HTR-8/SVneo (cell line): ENCODE measurements at places on chromosomes 6 and 20.

DNA sequence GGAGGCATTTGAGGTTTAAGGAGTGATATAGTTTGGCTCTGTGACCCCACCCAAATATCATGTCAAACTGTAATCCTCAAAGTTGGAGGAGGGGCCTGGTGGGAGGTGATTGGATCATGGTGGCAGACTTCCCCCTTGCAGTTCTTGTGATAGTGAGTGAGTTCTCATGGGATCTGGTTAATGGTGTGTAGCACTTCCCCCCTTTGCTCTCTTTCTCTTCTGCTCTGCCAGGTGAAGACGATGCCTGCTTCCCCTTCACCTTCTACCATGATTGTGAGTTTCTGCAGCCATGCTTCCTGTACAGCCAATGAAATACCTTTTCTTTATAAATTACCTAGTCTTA lies 1.7 kb upstream of the HDDC2 start:
- DNase-seq = no peak

DNA sequence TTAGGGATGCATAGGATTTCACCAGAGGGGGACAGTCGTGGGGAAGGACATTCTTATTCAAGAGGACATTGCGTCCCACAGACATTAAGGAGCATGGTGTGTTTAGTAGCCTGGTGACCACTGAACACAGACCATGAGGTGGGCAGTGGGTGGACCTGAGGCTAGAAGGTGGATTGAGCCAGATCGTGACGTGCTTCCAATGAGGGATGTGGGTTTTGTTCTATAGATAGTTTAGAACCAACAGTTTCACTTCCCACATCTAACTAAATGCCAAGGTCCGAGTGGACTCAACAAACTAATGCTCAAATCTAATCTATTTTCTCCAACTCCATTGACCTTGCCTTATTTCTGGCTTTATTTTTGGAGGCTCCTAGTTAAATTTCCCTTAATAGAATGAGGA lies 58.5 kb downstream of the OGFRL1 start:
- DNase-seq = no peak

GRCh38 chr6:154161689-154162088 lies 122.6 kb downstream of the OPRM1 start:
- no peak for DNase-seq

DNA sequence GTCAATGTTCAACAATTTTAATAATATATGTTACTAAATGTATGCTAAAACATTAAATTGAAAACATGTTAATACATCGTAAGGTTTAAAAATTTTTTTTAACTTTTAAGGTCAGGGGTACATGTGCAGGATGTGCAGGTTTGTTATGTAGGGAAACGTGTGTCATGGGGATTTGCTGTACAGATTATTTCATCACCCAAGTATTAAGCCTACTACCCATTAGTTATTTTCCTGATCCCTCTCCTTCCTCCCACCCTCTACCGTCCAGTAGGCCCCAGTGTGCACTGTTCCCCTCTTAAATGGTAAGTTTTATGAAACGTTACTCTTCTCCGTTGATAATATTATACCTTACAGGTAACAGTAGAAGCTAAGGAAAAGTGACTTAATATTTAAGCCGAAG lies 15.8 kb downstream of the PDE7B start:
- no peak for DNase-seq

DNA sequence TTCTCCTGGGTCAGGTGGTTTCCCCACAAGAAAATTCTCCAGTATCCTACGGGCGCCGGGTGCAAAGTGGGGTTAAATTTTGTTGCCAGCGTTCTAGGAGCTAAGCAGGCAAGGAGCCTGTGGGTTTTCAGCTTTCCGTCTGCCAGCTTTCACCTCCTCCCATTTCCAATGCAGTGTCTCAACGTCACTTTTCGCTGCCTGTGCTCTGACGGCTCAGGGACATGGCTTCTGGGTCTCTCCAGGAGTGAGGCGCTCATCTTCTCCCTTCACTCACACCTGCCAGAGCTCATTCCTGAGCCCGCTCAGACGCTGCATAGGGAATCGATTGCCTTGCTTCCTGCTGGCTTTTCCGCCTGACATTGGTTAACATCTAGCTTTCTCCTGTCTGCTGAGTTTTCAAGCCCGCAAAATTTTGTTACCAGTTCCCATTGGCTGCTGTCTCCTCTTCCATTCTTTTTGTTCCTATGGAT lies 7.3 kb upstream of the NAA20 start:
- no peak for DNase-seq

DNA sequence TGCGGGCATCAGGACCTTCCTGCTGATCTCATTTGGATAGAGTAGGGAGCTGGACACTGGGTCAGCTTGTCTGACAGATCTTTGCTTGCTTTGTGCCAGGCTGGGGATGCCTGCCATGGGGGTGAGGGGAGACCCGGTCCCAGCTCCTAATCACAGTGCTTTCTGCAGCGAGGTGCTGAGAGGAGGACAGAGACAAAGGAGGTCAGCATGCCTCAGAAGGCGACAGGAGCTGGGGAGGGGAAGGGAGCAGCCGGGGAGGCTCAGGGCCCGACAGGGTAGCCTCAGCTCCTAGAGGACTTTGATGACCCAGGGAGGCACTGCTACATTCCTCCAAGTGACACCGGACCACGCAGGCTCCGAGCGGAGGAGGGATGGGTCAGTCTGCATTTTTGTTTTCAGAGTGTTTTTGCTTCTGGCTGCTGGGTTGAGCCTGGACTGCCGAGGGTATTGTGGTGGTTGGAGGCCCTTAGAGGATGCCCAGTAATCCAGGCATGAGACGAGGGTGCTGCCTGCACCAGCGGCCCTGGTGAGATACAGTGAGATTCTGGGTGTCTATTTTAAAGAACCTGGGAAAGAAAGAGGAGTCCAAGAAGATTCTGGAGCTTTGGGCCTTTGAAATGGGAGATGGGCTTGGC lies 7.8 kb downstream of the RBM38 start:
- DNase-seq = no peak

- no peak for DNase-seq
These were observed 83.6 kb downstream of the THBS2 start for GRCh38 chr6:169169941-169170582.

- no peak for DNase-seq
These were observed 14.2 kb downstream of the DNPH1 start for GRCh38 chr6:43215066-43215465.

- DNase-seq = no peak
These were observed 4.2 kb upstream of the ASXL1 start for GRCh38 chr20:32353848-32354496.

DNA sequence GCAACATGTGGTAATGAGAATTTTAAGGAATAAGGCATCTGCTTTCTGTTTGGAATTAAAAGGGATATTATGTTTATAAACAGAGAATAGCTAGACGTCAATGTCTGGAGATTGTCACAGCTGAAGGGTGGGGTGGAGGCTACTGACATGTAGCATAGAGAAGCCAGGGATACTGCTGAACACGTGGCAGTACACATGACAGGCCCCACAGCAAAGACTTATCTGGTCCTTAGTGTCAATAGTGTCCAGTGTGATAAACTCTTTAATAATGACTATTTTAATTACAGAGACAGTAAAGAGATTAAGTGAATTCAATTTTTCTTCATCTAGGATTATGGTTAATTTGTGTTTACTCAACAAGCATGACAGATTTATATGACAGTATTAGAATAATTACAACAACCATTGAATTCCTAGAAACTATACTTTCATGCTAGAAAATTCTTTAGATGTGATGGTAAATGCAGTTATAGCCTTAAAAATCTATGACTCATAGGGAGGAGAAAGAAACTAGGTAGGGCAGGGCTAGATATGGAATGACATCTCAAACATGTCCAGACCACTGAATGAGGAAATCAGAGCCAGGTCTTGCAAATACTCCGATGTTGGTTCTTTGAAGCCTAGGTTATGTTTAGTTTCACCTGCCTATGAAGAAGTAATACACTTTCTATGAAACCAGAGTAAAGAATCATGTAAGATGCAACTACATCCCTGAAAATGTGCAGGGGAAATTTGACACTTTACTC lies 399.5 kb downstream of the PHF3 start:
- peak; percentile 21 for DNase-seq

DNA sequence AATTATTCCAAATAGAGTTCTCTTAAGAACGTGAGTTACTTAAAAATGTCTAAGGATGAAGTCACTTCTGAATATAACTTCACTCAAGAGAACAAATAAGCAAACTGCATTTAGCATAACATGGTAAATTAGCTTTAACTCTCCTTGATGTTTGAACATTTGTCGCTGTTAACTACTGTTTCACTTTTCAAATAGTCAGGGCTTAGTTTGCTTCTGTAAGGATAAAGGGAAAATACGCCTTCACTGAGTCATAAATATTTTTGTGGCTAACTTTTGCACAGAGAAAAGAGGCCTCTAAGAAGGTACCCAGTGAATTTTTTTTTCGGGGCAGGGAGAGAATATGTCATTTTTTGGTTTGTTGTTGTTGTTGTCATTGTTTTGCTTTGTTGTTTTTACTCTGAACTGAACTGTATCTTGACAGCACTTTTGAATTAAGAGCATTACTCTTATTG lies 8.1 kb downstream of the PTPN1 start:
- DNase-seq = no peak

DNA sequence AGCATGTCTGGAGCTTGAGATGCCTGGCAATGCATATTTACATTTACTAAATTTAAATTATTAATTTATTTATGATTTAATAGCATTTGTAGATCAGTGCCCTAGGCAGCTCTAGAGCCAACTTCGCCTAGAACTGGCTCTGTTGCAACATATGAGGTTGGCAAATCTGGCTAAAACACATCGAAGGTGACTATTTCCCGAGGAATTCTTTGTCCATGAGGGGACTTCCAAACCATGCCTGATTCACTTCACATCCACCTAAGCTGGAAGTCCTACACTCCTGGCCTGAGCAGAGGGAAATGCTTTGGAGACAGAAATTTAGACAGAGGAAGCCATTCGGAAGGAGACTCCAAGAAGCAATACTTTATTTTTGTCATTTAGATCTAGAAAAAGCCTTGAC lies 211.0 kb upstream of the ARG1 start:
- no peak for DNase-seq

- no peak for DNase-seq
These were observed 13.7 kb downstream of the RIPK1 start for GRCh38 chr6:3081960-3082359.

- no peak for DNase-seq
These were observed 223.7 kb downstream of the GMDS start for GRCh38 chr6:2021713-2022125.

GRCh38 chr20:63855363-63856097 lies 5.8 kb upstream of the ABHD16B start:
- no peak for DNase-seq

DNA sequence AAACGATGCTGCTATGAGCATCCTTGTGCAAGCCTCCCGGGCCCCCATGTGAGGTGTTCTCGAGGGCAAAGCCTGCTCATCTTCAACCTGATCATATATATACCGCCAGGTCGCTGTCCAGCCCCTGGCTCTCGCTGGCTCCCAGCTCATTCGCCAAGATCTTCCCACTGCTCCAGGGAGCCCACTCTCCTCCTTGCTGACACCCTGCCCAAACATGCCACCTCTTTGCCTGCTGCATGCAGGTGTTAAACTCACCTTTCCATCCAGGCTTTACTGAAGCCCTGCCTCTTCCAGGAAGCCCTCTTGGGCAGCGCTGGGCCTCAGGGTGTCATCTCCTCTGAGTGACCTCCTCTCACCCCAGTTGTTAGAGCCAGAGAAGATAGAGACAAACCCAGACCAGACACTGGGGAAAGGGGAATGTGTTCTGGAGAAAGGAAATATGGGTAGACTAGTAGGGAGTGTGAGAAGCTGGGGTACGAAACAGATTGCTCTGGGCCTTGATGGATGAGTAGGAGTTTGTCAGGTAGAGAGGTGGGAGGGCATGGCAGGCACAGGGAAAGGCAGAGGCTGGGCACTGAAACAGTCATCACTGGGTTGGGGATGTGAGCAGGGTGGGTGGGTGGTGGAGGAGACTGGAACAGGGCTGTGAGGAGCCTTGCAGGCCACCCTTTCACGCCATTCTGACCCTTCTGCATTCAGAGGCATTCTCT lies 1.2 kb upstream of the DLGAP4 start:
- DNase-seq = no peak

DNA sequence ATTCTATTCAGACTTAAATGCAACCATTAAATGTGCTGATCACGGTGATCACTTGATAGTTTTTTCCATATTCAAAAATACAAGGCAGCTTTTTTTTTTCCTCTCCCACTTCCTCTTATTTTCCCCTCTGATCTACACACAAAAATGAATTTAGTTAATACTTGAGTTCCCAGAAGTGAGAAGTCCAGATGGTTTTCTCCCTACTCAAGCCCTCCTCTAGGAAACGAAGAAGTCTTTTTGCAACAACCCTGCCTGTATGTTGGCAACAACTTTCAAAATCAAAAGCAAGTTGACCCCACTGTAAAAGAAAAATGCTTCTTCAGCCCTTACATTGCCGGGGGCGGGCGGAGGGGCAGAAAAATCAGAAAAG lies 24.3 kb downstream of the ARHGAP18 start:
- DNase-seq = no peak

DNA sequence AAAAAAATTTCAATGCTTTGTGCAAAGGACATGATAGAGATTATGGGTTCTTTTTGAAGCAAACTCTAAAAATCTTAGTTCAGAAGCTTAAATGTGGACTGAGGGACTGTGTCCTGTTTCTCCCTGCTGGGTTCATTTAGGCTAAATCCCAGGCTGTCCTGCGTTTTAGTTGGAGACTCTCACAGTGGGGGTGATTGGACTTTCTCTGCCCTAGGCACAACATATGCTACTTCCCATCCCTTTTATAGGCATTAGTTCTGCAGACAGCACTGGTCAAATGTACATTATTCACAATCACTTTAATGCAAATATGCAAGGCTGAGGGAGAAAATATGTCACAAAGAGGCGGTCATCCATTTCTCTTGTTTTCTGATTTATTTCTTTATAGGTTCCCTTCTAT lies 71.3 kb downstream of the TFAP2B start:
- no peak for DNase-seq

DNA sequence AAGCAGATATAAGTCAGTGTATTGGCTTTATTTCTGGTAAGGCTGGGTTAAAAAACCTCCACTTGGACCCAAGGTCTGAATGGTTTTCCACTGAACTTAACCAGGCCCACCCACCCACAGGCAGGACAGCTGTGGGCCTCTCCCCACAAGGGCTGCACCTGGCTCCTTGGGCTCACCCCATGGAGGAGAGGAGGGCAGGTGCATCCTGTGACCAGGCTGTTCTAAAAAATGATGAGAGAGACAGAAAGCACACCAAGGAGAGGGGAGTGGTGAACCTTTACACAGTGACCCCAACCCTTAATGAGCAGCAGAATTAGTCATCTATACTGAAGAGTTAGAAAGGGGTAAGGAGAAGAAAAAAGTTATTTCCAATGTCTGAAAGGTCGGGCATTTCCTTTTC lies 34.5 kb upstream of the DUSP22 start:
- DNase-seq = no peak

DNA sequence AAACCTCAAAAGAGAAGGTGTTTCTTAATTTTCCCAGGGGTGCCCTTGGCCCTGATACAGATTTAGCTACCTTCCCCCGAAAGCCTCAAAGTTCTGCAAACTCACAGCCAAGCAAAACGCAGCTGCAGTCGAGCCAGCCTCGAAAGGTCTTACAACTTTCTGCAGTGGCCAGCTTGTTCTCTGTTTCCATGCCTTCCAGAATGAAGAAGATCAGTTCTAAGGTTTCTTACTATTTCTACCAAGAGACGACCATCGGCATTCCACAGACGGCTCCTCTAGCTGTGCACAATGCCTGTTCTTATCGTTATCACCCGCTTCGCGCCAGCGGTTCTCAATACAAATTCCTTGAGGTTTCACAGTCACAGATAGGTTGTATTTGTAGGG lies 28.5 kb upstream of the CCR6 start:
- no peak for DNase-seq
